ENCODE measurements at places on chromosomes 4 and X. TPM values are rescaled to one million over a fixed set of nuclear protein-coding genes. Genes with fewer than 3 reads are reported as not detected.

DNA sequence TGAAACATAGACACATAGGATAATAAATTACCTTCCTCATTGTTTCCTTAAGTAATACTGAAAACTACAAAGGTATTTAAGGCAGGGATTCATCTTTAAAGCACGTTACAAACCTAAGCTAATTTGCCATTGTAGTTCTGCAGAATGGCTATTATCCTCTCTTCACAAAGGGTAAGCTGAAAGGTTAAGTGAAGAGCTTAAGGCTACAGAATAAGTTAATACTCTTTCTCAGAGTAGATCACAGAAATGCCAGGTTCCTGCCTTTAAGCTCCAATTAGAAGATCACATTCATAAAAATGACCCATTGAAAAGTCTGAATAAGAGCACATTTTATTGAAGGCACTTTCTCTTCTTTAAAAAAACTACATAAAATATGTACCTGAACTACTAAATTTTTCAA is 42.1 kb upstream of the PRDM5 start:
- H3K27ac ChIP-seq = no peak overlapping the region
- no peaks in the 10 kb centered on the region for H3K36me3 ChIP-seq
- no peak overlapping the region for H3K4me3 ChIP-seq
- H3K27me3 ChIP-seq = no peaks in the 10 kb centered on the region
- DNase-seq = no peak

The TKTL1 gene
- not detected for total RNA-seq

- H3K4me3 ChIP-seq = no peak overlapping the region
- no peaks in the 10 kb centered on the region for H3K4me1 ChIP-seq
- H3K27me3 ChIP-seq = peaks cover 7% of the 10 kb centered on the region
Measured at GRCh38 chrX:40298069-40298468, 200.3 kb upstream of the BCOR start.

DNA sequence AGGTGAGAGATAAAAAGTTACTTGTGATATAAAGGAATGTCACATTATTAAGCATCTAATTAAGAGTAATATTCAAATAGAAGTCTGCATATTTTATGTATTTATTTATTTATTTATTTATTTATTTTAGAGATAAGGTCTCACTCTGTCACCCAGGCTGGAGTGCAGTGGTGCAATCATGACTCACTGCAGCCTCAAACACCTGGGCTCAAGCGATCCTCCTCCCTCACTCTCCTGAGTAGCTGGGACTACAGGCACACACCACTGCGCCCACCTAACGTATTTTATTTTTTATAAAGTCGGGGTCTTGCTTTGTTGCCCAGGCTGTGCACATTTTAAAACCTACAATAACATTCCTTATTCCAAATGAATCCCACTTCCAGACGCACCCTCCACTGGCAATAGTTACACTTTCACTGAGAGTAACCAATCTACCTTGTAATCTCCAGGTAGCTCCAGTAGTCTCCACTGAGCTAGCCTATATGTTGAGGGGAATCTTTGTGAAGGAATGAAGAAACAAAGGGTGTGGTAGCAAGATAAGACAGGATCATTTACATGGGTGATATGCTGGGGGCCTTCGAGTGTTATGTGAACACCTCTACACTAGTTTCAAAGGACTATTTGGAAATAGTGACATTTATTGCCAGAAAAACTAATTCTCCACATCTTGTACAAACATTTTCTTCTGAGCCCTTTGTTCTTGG is 11.9 kb downstream of the SH3D19 start:
- H3K4me1 ChIP-seq = no peaks in the 10 kb centered on the region
- no peak overlapping the region for H3K4me3 ChIP-seq
- no peak for DNase-seq

- DNase-seq = no peak
- H3K4me1 ChIP-seq = no peaks in the 10 kb centered on the region
- H3K27me3 ChIP-seq = no peaks in the 10 kb centered on the region
- H3K27ac ChIP-seq = no peak overlapping the region
- H3K4me3 ChIP-seq = no peak overlapping the region
- no peaks in the 10 kb centered on the region for H3K36me3 ChIP-seq
Measured at GRCh38 chrX:107599450-107599861, 28.9 kb upstream of the PRPS1 start.

DNA sequence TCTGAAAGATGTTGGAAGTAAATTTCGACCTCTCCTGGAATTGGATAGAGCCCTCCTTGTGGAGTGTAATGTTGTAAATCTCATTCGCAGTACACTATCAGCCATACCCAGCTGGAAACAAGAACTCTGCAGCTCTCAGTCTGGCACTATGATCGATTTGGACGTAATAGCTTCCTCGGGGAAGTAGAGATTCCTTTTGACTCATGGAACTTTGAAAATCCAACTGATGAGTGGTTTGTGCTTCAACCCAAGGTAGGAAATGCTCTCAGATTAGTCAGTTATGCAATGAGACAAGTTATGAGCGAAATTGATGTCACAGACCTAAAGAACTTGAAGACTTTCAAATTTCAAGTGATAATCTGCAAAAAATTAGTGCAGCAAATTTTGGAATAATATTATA is 103.9 kb downstream of the SYTL5 start:
- H3K36me3 ChIP-seq = no peaks in the 10 kb centered on the region
- no peaks in the 10 kb centered on the region for H3K4me1 ChIP-seq
- peaks cover 3% of the 10 kb centered on the region for H3K27me3 ChIP-seq
- H3K4me3 ChIP-seq = no peak overlapping the region
- DNase-seq = no peak
- no peak overlapping the region for H3K27ac ChIP-seq

DNA sequence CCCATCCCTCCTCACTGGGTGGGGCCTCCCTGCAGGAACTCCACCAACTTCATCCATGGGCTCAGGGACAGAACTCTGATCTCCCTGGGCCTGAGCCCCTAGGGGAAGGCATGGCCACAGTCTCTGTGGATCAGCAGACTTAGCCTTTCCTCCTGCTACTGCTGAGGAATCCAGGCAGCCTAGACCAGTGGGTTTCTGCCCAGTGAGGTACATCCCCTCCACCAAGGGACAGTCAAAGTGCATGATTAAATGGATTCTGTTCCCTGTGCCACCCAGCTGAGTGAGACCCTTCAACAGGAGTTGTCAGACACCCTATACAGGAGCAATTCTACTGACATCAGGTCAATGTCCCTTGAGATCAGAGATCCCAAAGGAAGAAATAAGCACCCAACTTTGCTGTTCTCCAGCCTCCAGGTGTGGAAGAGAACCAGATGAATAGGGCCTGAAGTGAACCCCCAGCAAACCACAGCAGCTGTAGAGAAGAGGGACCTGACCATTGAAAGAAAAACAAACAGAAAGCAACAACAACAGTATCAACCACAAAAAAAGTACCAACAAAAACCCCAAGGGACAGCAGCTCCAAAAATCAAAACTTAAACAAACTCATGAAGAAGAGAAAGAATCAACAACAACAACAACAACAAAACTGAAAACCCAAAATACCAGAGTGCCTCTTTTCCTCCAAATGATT is 84.8 kb downstream of the CHIC1 start:
- no peaks in the 10 kb centered on the region for H3K27me3 ChIP-seq
- no peaks in the 10 kb centered on the region for H3K4me1 ChIP-seq
- no peaks in the 10 kb centered on the region for H3K36me3 ChIP-seq
- no peak overlapping the region for H3K27ac ChIP-seq
- no peak for DNase-seq

GRCh38 chr4:82128355-82128754 is 245.4 kb downstream of the HNRNPD start:
- H3K4me3 ChIP-seq = no peak overlapping the region
- H3K27ac ChIP-seq = no peak overlapping the region
- no peaks in the 10 kb centered on the region for H3K36me3 ChIP-seq
- DNase-seq = no peak

DNA sequence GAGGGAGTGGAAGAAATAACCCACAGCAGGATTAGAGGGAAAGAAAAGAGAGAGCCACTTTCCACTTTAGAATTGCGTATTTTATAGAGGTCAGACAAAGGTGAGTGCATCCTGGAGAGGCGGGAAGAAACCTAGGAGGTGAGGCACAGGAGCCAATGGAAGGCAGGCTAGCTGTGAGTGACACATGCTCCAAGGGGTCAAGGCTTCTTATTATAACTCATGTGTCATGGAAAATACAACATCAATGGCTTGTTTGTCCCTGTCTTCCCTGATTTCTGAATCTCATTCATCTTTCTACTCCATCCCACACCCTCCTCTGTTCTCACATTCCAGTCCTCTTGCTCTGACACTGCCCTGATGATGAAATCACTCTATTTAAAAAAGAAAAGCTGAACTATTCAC is 14.4 kb downstream of the ANXA3 start:
- no peak for DNase-seq
- H3K27me3 ChIP-seq = no peaks in the 10 kb centered on the region
- no peaks in the 10 kb centered on the region for H3K4me1 ChIP-seq
- no peaks in the 10 kb centered on the region for H3K36me3 ChIP-seq
- H3K4me3 ChIP-seq = no peak overlapping the region

DNA sequence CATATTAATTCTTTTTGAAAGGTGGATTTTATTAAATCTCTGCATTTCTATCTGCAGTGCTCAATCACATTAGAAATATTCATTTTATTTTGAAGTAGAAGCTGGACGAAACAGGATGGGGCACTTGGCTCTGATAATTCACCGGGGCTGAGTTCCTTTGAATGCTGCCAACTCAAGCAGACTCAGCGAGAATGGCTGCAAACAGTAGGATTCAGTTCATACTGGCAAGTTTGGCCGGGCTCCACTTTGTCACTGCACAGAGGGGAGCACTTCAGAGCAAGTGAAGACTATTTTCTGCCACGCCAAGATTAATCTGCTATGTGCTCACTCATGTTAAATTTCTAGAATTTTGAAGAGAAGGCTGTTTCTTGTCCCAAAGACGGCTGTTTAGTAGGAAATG is 30.7 kb upstream of the KLHL8 start:
- peak; percentile 76 for DNase-seq
- no peaks in the 10 kb centered on the region for H3K36me3 ChIP-seq
- no peak overlapping the region for H3K27ac ChIP-seq

DNA sequence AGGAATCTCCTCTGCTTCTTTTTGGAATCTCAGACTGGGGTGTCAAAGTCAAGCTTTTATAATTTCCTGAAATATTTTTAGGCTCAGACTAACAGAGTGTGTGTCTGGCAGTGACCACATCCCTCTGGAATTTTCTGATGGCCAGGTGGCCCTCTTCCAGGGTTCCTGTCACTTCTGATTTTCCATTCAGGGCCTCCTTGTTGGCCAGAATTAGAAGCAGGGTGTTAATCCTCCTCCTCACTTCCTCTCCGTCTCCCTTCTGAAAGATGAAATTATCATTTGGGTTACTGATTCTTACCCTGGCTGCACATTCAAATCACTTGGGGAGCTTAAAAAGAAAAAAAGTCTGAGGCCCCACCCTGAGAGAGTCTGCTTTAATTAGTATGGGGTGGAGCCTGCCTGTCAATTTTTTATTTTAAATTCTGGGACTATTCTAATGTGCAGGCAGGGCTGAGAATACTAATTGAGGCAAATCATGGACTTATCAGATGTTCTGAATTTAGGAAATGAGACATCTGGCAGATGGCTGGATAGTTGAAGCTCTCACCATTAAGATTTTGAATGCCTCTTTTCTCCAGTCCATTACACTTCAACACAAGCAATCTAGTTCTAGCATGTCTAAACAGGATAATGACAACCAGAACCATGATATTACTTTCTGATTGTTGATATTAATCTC is 43.2 kb downstream of the HAND2 start:
- H3K4me1 ChIP-seq = no peaks in the 10 kb centered on the region
- no peak overlapping the region for H3K4me3 ChIP-seq
- H3K36me3 ChIP-seq = no peaks in the 10 kb centered on the region
- no peak overlapping the region for H3K27ac ChIP-seq
- no peaks in the 10 kb centered on the region for H3K27me3 ChIP-seq
- DNase-seq = no peak

The EDNRA gene
- total RNA-seq = 0.86 TPM

- DNase-seq = no peak
- no peaks in the 10 kb centered on the region for H3K27me3 ChIP-seq
- no peaks in the 10 kb centered on the region for H3K4me1 ChIP-seq
- H3K27ac ChIP-seq = no peak overlapping the region
- no peak overlapping the region for H3K4me3 ChIP-seq
Measured at GRCh38 chr4:147996859-147997258, 265.0 kb downstream of the ARHGAP10 start.

DNA sequence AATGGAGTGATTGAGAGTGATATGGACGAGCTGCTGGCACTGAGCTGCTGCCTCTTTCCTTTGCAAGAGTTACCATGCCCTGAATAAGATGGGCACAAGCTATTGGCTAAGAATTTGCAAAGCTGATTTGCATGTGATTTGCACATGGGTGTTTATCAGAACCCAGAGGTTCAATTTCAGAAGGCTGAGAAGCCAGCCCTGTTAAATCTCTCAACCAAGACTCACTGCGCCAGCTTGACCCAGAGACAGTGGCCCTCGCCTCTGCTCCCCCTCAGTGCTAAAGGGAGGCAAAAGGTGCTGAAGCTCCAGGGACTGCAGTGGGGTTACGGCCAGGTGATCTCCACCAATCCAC is 701 bp downstream of the ARHGAP4 start:
- H3K36me3 ChIP-seq = no peaks in the 10 kb centered on the region
- H3K27ac ChIP-seq = no peak overlapping the region
- H3K27me3 ChIP-seq = no peaks in the 10 kb centered on the region
- H3K4me1 ChIP-seq = peaks cover 9% of the 10 kb centered on the region

The ERAS gene
- total RNA-seq = not detected

DNA sequence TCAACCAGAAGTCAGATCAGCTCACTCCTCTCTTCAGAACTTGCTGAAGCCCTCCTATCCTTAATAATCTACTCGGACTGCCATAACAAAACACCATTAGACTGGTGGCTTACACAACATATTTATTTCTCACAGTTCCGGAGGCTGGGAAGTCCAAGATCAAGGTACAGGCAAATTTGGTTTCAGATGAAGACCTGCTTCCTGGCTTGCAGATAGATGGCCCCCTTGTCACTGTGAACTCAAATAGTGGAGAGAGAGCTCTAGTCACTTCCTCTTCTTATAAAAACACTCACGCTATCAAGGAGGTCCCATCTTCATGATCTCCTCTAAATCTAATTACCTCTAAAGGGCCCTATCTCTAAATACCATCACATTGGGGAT is 125.1 kb downstream of the CAMK2D start:
- H3K36me3 ChIP-seq = no peaks in the 10 kb centered on the region
- H3K4me3 ChIP-seq = no peak overlapping the region
- no peak for DNase-seq
- no peaks in the 10 kb centered on the region for H3K27me3 ChIP-seq
- no peak overlapping the region for H3K27ac ChIP-seq

The STK32B gene
- total RNA-seq = not detected

The TMEM156 gene
- total RNA-seq = not detected

The PQBP1 gene
- total RNA-seq = 37.7 TPM

GRCh38 chr4:22645481-22646182 is 47.1 kb upstream of the GBA3 start:
- H3K36me3 ChIP-seq = no peaks in the 10 kb centered on the region
- peak overlapping the region; percentile 1 for H3K27ac ChIP-seq
- no peak for DNase-seq

GRCh38 chr4:68167706-68168105 is 38.0 kb upstream of the TMPRSS11F start:
- no peaks in the 10 kb centered on the region for H3K4me1 ChIP-seq
- DNase-seq = no peak
- no peak overlapping the region for H3K4me3 ChIP-seq
- H3K36me3 ChIP-seq = no peaks in the 10 kb centered on the region

The CA5B gene
- total RNA-seq = 1.5 TPM
